ENCODE measurements at places on chromosomes 2 and 18.
A peak's percentile ranks its signal among the peaks of the same experiment; 100 is the strongest.

DNA sequence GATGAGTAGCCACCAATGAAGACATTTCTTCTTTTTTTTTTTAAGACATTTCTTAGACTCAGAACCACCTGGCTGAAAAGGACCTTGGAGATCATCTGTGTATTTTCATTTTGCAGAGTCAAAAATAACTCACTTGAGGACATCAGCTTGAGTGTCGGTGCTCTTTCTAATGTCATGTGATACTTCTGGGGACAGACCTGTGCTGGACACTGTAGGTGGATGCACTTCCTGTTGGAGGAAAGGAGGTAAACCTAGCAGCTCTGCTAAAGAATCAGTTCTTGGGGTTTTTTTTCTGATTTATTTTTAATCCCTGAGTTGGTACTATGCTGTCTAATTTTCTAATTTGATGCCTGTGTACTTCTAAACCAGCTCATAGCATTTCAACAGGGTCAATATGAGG is 283.9 kb upstream of the CRIM1 start:
- no peak for DNase-seq

- DNase-seq: no peak
Observed at GRCh38 chr2:170088776-170089175, 89.2 kb upstream of the MYO3B start.

GRCh38 chr2:124272261-124272841 is 247.3 kb downstream of the CNTNAP5 start:
- DNase-seq: no peak

DNA sequence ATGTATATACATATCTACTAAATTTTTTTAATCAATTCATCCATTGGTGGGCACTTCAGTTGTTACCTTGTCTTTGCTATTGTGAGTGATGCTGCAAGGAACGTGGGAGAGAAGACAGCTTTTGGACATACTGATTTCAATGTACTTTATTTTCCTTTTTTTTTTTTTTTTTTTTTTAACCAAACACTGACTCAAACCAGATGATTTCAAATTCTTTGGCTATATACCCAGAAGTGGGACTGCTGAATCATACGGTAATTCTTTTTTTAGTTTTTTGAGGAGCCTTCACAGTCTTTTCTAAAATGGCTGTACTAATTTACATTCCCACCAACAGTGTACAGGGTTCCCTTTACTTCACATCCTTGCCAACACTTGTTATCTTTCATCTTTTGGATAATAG is 204.7 kb downstream of the INSIG2 start:
- DNase-seq: no peak

GRCh38 chr2:121791801-121792221 is 36.4 kb downstream of the TSN start:
- no peak for DNase-seq

DNA sequence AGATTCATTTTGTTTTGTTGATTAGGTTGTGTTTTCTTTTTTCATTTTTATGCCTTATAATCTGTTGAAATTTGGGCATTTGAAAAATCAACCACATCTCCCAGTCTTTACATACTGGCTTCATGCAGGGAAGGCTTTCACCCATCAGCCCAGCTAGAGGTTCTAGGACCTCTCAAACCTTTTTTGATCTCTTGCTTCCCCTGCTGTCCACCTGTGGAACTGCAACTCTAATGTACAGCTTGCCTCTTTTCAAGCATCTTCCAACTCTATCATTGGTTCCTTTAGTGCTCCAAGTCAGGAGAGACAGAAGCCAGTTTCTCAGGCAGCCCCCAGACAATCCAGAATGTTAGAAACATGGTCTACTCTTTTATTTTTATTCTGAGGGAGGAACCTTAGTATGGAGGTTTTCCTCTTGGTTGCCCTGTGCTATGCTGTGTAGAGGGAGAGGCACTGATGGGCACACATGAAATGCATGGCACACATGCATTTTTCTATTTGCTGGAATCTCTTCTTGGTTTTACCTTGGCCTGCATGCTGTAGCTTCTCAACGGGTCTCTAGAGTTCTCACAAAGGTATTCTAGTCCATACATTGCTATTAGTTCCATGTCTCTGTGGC is 107.2 kb upstream of the L3MBTL4 start:
- peak; percentile 0 for DNase-seq

GRCh38 chr18:65358306-65358705 is 392.5 kb upstream of the CDH7 start:
- DNase-seq: no peak

DNA sequence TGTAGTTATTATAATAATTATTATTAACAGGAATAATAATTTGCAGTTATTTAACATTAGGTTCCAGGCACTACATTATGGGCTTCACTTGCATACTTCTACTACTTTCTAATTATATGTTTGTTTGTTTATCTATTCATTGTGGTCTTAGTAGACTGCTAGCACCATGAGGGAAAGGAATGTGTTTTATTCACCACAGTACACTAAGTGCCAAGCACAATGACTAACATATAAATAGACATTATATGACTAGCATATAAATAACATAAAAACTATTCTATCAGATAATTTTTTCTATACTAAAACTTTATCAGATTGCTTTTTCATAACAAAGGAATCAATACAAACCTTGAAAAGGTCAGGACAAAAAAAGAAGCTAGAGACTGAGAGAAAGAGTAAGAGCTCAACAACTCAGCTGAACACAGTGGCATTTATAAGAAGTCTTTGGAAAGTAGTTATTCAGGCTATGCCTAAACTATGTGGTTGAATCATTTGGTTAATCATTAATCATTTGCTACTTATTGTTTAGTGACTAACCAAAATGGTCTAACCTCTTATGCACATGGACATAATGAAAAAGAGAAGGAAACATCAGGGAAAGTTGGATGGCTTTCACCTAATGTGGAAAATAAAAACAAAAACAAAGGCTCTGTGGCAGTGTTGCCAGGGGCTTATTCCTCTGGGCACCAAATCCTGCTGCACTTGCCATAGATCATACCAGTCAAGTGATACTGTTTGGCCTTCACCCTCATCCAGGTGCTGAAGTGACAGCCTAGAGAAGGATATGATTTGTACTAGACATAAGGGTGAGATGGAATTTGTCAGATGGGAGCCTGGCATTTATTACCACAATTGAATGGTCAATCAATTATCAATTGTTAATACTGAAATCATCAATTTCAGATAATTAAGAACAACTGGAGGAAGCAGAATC is 174.9 kb downstream of the ETAA1 start:
- no peak for DNase-seq

DNA sequence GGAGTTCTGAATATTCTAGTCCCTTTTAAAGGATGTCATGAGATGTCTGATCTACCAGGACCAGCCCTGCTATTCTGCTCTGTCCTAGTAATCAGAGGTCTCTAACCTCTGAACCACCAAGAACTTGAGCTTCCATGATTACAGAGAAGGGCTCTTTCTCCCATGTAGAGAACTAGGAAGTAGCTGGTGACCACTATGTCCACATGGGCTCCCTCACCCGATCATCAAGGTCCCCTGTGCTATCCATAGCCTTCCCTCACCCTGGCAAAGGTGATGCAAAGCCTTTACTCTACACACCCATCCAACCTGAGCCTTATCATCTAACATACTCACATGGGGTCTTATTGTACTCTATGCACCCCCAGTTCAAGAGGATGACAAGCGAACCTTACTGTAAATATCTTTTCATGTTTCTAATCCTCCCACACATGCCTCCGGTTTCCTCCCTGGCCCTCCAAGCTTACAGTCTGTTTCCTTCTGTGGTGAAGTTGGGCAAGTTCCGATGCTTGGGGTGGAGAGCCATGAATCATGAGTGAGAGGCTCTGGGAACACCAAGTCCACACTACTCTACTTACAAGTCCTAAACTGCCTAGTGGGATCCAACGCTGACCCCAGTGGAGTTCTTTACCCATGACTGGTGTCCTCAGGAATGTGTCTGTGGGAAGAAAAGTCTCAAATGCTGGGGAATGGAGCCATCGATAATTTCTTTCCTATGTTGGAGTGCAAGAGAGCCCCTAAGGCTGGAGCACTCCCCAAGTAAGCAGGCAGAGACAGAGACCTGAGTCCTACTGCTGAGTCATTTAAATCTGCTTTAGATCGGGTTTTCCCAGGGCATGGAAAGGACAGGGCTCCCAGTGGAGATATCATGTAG is 73.3 kb upstream of the KLF7 start:
- DNase-seq: peak; percentile 43

DNA sequence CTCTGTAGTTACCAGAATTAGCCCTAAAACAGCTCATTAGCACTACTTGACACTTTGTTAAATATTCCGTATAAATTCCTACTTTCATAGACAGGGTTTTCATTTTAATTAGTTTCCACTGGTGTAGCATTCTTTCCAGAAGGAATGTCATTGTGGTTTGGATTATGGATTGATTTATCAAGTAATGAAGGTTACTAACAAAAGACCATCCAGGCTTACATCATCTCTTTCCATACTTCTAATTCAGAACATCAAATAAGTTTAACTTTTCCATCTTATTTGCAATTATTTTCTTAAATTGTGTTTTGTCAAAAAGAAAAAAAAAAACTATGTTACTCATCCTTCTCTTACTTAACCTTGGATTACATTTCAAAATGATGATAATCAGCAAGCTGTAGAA is 231.8 kb upstream of the SPOPL start:
- DNase-seq: no peak

DNA sequence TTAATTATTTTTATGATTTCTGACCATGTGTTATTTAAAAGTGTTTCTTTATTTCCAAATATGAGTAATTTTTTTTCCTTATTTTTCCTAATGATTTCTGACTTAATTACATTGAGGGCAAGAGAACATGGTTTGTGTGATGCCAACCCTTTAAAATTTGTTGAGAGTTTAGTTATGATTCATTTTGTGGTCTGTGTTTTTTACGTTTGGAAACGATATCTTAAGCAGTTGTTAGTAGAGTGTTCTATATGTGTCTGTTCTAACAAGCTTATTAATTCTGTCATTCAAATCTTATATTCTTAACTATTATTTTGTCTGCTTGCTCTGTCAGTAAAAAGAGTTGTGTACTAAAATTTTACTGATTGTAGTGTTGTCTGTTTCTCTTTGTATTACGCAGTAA is 15.0 kb downstream of the NAB1 start:
- DNase-seq: no peak

- no peak for DNase-seq
Observed at GRCh38 chr18:8242151-8242696, 367.0 kb upstream of the RAB12 start.

DNA sequence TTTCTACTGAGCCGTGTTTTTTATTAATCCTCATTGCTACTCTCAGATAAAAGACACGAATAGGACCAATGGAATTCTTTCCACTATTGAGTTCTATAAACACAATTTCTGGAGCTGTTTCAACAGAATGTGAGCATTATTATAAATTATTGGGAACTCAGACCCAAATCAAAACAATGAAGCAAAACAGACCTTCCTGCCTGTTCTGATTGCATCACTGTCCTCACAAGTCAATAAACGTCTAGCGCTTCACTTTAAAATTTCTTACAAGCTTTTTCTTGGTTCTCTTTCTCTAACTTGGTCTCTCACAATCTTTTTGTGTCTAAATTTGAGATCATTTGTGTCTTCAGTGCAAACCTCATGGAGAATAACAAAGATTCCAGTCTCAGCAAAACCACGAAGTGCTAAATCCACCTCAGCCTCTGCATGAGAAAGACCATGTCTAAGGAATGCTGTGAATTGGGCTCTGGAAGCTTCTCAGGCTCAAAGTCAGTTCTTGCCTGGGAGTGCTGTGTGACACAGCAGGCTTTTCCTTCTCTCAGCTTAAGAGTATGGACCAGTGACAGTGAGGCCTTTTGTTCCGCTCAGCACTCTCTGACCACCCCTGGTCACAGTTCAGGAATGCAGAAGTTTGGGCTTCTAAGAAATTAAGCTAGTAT is 22.8 kb downstream of the ARHGAP28 start:
- DNase-seq: no peak

DNA sequence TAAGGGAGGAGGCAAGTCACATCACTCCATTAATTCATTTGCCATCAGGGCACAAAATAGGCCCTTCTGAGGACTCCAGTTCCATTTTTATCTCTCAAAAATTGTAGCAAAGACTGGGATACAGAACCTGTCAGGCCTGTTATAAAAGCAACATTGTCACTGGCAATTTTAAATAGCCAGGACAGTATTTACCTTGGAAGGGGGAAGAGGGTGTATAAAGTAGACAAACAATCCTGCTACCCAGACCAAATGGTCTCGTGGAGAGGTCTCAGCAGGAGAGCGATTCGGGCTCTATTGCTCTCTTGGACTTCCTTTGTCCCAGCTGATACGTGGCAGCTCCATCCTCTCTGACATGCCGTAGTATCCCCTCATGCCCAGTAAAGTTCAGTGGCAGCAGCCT is 740.3 kb upstream of the HS6ST1 start:
- no peak for DNase-seq

DNA sequence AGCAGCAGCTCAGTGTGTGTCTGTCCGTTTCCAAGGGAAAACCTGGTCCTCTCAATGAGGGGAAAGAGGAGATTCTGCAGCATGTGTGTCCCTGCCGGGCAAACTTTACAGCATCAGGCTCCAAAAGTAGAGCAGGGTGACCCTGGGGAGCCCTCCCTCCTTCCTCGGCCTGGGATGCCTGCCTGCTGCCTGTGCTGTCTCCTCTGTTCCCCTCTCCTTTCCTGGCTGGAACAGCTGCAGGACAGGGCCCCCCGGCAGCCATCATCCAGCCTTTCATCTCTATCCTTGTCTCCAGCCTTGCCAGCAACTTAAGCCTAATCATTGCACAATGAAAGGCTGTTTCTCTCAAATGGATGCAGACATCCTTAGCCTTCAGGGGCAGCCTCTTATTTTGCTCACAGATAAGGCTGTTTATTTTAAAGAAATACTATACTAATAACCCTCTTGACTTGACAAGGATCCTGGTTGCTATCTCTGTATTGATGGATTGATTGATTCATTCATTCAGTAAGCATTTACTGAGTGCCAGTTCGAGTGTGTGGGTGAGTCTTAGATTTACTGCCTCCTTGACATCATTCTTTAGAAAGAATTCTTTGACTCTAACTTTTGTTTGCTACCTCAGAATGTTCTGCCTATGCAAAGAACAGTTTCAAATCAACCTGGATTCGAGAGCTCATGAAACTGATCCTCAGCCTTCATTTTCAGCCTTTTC is 40.6 kb upstream of the EDAR start:
- no peak for DNase-seq

DNA sequence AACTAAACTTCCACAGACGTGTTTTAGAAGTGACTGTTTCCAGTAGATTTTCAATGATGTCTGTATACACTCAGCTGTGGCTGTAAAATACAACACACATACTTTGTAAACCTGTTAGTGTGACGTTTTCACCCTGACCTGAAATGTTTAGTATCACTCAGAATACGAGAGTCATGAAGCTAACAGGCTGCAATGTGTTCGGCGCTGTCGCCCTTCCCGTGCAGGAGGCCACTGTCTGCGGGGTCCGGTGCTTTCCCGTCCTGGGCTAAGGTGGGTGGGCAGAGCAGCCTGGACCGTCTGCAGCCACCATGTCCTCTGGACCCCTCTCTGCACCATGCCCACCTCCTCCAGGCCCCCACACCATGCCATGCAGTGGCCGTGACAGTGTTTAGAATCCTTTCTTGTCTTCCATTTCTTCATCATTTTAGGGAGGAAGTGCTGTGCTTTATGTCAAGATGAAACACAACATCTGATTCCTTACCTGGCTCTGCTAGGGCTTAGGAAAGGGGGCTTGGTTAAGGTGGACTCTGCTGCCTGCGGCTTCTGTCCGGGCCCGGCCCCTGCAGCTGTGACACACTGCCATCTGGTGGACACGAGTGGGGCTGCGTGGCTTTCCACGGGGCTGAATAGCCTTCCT is 53.8 kb upstream of the RBM44 start:
- DNase-seq: peak; percentile 63

All from stimulated activated CD4-positive, alpha-beta T cell treated with anti-CD3 and anti-CD28 coated beads, TNF-alpha, amount 100 ng/mL, for 48 hours (primary cell).